ENCODE measurements at places on chromosomes 16 and 17.

- DNase-seq: no peak
Measured at GRCh38 chr17:35051183-35051578, 12.3 kb downstream of the RFFL start.

DNA sequence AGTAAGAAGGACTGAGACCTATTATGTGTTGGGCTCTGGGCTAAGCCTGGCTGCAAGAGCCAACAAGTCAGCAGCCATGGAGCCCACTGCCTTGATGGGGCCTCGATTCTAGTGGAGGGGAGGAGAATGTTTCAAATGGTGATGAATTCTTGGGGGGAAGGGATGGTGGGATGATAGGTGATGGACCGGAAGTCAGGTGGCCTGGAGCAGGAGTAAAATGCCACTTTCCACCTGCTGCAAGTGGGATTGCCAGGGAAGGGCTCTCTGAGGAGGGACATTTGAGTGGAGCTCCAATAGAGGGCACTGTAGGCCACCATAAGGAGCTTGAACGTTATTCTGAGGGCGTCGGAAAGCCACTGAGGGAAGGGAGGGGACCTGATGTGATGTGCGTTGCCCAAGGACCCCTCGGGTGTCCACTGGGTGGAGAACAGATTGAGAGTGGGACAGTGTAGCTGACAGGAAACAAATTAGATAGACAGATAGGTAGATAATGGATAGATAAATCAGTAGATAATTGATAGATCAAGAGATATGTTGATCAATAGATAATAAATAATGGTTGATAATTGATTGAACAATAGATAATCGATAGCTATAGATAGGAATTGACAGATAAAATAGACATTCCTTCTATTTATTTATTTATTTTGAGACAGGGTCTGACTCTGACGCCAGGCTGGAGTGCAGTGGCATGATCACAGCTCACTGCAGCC, 18.2 kb upstream of the NXPH3 start:
- DNase-seq: no peak

GRCh38 chr17:896953-897661, 82.5 kb downstream of the NXN start:
- DNase-seq: no peak

DNA sequence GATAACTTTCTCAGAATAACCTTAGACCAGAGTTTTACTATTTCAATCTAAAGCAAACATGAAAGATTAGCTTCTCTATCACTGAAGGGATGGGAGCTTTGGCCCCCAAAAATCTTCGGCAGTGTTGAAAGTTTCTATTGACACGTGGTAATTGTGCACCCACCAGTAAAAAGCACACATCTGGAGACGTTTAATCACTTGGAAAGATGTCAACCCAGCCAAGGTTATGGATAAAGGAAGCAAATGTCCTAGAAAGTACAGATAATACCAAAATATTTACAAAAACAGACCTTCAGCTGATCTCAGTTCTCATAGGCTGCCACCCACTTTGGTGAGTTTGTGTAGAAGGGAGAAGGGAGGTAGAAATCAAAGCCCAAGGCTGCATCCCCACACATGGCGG, 5.3 kb downstream of the MYCBPAP start:
- no peak for DNase-seq

DNA sequence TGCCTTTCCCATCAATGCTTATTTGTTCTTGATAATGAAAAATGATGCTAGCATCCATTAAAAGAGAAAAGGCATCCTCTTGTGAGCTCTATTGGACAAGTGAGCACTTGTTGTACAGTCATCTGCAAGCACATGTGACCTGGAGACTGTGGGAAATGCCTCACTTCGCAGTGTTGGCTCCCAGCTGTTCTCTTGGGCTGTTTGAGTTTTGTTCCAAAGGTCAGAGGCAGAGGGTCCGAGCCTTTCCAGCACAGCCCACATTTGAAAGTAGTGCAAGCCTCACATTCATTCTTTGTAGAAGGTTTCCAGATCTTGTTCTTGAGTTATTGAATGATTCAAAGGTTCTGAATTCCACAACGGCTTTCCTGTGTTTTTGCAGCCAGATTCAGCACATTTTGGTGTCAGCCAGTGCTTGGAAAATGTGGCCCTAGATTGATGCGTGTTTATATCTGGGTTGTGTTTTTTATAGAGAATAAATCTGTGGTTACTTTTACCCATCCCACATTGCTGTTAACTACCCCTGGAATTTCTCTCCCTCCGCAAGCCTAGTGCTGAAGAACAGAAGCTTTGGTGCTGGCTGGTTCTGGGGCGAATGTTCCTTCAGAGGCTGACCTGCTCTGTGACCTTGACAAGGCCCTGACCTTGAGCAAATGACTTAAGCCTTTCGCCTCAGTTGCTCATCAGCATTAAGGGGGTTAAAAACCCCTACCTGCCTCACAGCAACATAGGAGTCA, 49.8 kb downstream of the CDH1 start:
- no peak for DNase-seq

DNA sequence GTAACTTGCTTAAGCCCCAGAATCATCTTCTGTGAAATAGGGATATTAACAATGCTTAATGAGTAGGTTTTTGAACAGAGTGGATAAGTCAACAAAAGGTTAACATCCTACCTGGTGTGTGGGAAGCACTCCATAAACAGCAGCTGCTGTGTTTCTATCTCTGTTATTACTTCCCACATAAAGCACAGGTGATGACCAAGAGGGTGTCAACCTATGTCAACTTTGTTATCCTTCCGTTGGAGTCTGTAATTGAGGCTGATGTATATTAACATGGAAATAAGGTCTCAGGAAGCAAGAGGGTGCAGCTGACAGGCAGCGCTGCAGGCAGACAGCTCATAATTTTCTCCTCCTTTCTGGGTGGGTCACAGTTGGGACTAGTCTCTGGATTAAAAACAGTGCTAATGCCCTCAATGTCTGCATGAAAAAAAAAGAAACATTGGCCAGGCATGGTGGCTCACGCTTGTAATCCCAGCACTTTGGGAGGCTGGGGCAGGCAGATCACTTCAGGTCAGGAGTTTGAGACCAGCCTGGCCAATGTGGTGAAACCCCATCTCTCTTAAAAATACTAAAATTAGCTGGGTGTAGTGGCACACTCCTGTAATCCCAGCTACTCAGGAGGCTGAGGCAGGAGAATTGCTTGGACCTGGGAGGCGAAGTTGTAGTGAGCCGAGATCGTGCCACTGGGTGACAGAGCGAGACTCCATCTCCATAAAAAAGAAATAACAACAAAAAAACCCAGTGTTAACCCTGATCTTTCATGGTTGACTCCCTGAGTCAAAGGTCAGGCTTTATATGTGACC, 269.6 kb downstream of the SNX29 start:
- no peak for DNase-seq

DNA sequence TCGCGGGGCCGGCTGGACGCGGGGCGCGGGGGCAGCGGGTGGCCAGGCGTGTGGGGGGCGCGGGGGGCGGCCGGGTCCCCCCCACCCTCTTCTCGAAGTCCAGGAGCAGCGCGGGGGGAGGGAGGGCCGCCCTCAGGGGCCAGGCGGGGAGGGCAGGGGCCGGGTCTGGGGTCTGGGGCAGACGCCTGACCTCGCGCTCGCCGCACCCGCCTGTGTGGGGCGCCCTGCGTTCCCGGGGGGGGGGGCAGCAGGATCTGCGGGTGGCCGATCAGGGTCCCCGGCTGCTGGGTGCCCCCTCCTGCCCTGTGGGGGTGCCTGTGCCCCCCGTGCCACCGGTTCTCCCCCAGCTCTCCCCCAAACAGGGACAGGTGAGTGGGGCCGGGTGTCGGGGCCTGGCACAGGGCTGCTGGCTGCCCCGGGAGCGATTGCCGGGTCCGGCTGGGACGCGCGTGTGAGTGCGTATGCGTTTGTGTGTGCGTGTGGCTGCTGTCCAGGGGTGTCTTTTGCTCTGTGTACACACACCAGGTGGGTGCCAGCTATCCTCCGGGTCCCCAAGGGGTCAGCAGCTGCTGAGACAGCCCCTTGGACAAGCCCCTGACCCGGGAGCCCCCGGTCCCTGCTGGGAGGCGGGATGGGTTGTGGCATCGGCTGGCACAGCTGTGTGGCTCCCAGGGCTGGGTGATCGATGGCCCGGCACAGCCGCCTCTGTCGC, 663 bp downstream of the PRR35 start:
- no peak for DNase-seq

DNA sequence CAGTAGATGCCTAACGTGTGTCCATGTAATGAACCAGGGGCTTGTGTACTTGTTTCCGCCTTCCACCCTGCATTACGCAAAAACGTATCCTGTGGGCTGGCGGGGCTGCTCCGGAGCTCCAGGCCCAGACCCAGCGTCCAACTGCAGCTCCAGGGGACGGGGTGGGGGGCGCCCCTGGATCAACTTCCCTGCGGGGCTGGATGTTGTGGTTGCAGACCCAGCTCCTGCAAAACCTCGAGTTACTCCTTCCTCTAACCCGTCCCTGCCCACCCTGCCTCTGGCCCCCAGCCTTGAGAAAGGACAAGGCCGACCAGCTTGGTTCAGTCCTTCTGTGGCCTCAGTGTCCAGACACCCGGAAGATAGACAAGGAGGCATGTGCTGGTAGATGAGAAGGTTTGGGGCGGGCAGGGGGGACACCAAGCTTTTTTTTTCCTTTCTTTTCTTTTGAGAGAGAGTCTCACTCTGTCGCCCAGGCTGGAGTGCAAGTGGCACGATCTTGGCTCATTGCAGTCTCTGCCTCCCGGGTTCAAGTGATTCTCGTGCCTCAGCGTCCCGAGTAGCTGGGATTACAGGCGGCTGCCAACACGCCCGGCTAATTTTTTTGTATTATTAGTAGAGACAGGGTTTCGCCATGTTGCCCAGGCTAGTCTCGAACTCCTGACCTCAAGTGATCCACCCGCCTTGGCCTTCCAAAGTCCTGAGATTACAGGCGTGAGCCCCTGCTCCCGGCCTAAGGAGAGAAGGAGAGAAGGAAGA, 731 bp upstream of the EXOC7 start:
- no peak for DNase-seq

DNA sequence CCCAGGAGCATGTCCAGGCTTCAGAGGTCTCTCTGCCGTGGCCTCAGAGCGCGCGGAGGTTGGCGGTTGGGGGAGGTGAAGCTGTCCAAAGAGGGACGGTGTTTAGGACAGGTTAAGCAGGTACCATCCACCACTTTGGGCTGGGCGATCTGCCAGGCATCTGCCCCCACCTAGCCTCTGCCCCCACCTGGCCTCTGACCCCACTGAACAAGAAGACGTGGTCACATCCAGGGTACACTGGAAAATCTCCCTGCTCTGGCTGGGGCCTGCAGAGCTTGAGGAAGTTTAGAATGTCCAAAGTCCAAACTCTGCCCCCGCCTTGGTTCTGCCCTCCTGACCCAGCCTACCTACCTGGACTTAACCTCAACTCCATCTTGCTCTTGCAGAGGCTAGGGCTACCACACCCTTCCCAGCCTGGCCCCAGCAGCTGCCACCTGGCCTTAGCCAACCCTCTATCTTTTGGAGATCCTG, 1.6 kb downstream of the ITGA3 start:
- no peak for DNase-seq

DNA sequence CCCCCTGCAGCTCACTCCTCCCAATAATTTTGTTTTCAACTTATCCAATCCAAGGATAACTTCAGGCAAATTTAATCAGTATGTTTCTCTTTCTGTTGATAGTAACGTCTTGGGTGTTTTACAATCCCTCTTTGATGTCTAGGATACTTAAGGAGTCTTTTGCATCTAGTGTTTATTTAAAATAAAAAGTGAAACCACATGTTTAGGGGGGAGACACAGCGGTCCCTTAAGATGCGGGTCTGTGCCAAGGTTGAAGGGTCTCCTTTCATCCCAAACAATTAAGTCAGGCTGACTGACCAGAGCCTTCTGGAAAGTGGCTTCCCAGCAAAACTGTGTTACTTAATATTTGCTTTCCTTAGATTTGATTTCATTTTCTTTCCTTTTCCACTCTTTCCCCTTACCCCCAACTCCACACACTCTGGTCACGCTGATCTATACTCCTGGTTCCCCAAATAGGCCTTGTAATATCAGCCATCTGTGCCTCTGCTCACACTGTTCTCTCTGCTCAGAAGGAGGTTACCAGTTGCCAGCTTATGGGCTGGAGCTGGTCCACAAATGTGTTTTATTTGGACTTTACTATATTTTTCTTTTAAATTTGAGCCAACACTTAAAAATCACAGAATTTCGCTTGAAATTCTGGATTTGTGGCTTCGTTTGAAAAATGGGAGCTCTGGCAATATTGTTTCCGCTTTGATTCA, 11.2 kb downstream of the ANKS4B start:
- DNase-seq: no peak

- no peak for DNase-seq
Measured at GRCh38 chr17:65920996-65921395, 270.9 kb downstream of the CEP112 start.

GRCh38 chr16:54381601-54382313, 95.2 kb upstream of the IRX3 start:
- no peak for DNase-seq

GRCh38 chr16:22685459-22685830, 128.5 kb upstream of the HS3ST2 start:
- no peak for DNase-seq

DNA sequence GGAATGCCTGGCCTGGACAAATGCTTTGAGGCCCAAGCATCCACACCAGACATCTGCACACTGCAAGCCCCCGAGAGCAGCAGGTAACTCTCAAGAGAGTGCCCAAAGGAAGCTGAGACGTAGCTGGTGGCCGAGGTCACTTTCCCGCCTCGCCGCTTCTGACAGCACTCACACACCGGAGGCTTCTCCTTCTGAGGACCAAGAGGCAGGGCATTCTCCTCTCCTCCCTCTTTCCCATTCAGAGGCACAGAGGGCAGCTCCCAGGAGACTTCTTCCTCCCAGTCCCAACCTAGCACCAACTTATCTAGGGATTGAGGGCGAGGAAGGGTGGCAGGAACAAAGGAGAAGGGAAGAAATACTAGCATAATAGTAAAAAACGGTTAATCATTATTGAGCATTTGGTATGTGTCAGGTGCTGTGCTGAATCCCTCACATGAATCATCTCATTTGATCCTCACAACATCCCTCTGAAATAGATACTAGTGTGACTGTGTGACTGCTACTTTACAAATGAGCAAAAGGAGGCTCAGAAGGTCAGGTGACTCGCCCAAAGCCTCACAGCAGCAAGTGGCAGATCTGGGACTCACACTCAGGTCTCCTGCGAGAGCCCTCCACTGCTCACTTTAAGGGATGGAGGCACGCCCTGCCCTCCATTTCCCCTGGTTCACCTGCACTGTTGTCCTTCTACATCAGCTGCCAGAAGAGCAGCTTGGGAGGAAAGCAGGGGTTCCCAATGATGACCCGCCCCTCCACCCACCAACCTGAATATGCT, 41.8 kb downstream of the MYO18A start:
- peak; percentile 63 for DNase-seq

- DNase-seq: peak; percentile 9
Measured at GRCh38 chr17:63476854-63477479, at the start of gene ACE. Gene ACE, plus strand, starts transcription at chr17:63477061. Its CDS starts 34 bp downstream, at chr17:63477095.
